Suppressor macrophage treated with lipopolysaccharide for 1 hour (primary cell): ENCODE measurements at places on chromosomes 5 and 9.

- no peak for DNase-seq
Measured at GRCh38 chr9:69149321-69149807, 24.7 kb upstream of the TJP2 start.

DNA sequence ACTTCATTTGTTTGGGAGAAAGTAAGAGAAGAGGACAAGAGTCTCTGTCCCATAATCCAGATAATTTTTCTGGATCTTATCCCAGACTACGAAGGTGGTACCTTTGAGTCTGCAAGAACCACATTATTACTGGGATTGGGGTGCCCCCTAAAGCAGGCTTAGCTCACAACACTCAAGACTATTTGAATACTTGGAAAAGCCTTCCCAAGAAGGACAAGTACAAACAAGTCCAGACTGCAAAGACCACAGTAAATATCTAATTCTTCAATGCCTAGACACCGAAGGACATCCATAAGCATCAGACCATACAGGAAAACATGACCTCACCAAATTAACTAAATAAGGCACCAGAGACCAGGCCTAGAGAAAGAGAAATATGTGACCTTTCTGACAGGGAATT is 40.2 kb upstream of the TMED7 start:
- no peak for DNase-seq

DNA sequence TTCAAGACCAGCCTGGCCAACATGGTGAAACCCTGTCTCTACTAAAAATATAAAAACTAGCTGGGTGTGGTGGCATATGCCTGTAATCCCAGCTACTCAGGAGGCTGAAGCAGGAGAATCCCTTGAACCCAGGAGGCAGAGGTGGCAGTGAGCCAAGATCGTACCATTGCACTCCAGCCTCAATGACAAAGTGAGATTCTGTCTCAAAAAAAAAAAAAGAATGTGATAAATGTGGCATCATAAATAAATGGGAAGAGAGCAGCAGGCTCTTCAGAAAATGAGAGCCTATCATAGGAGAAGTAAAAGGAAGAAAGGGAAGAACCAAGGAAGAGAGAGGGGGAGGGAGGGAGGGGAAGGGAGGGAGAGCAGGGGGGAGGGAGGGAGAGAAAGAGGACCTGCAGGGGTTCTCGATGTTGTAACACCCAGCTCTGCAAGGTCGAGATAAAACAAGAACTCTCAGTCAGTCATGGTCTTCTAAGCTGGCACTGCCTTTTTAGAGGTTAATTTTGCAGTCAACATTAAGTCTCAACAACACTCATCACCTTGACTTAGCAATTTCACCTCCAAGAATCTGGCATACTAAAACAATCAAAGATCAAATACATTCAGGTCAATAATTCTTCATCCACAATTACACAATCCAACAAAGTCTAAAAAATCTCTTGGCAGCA is 68.7 kb upstream of the SIMC1 start:
- no peak for DNase-seq

DNA sequence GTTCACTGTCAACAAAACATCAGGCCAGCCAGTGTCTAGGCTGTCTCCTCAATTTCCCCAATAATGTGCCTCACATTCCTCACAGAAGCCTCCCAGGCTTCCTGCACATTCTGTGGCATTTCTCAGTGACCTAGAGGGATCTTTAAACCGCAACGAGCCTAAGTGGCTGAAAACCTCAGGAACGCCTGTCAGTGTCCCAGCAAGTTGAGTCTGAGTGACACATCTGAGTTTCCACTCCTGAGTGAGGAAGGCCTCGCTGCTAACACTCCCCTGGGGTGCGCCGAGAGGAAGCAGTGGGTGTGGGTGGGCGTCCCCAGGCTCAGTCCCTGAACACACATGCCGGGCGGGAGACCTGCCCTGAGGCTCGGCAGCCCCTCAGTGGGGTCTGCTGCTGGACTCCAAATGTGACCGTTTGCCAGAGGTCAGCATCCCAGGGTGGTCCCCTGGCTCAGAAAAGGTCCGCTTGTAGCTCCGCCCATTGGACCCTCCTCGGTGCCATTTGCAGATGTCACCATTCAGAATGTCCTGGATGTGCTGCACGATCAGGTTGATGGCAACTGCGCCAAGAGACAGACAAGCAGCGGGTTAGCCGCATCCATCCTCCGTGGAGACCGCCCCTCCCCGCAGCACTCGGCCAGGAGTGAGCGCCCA is 6.3 kb downstream of the UCK1 start:
- DNase-seq: no peak

GRCh38 chr9:115986508-115986907 is 167.1 kb upstream of the PAPPA start:
- no peak for DNase-seq

DNA sequence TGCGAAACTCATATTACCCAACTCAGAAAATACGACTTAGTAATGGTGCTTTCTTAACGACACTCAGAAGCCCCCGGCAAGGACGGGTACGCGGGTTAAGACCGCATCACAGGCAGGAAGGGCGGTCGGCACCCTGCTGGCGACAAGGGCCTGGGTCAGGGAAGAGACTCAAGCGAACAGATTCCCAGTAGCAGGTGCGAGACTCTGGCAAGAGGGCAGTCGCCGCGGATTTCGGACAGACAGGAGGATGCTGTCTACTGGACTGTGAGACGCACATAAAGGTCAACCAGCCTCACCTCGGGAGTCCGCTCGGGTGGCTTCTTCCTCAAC is 398 bp downstream of the RAPGEF6 start:
- DNase-seq: peak; percentile 59
